ENCODE measurements at places on chromosomes 7 and 10.

- DNase-seq = peak; percentile 18
Measured at GRCh38 chr10:25758041-25758457, 176.0 kb upstream of the MYO3A start.

DNA sequence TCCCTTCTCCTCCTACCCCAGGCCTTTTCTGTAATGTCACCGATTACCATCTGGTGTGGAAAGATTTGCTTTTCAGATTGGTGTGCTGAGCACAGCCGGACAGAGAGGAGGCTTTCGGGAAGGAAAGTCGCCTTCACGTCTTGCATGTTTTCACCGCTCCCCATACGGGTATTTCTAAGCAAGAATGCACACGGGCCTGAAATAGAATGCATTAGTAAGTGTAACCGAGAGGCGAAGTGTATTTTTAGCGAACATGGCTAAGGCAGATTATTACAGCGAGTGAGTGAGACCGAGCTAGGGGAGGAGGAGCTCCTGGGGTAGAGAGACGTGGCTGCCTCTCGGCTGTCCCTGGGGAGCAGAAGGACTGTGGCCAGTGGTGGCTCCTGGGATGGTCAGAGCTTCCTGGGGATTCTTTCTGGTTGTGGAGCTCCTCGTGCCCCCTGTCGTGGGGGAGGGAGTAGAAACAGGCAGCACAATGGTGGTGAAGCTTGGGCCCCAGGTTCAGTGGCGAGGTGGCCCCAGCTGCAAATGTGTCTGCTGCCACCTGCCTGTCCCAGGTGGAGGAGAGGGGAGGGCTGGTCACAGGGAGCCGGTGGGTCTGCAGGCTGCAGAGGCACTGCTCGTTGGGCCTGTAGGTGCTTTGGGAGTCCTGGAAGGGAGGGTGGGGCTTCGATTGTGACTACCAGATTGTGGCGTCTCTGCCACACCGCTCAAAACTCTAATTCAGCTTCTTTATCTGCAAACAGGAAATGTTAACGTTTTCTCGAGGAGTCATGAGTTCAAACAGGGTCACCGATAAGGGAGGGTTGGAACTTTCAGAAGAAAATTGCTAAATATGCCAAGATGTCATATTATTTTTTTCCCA is 135.8 kb downstream of the CAMK1D start:
- DNase-seq = no peak

DNA sequence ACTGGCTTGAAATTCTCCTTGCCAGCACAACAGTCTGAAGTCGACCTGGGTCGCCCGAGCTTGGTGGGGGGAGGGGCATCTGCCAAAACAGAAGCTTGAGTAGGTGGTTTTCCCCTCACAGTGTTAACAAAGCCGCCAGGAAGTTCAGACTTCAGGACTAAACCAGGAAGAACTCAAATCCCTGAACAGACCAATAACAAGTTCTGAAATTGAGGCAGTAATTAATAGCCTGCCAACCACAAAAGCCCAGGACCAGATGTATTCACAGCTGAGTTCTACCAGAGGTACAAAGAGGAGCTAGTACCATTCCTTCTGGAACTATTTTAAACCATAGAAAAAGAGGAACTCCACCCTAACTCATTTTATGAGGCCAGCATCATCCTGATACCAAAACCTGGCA is 45.3 kb downstream of the LRRC72 start:
- no peak for DNase-seq

DNA sequence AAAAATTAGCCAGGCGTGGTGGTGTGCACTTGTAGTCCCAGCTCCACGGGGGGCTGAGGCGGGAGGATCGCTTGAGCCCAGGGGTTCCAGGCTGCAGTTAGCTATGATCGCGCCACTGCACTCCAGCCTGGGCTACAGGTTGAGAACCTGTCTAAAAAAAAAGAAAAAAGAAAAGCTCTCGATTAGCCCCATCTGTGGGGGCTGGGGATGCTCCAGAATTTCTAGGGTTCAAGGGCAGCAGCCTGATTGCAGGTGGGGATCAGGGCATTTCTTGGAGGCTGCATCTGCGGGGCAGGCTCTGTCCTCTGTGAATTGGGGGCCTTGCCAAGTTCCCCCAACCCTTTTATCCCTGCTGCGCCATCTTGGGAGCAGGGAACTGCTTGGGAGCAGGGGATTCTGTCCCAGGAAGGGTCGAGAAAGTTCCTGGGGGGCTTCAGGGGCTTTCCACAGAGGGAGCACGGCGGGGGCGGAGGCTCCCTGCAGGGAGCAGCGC is 651 bp upstream of the ARPC1A start:
- no peak for DNase-seq

DNA sequence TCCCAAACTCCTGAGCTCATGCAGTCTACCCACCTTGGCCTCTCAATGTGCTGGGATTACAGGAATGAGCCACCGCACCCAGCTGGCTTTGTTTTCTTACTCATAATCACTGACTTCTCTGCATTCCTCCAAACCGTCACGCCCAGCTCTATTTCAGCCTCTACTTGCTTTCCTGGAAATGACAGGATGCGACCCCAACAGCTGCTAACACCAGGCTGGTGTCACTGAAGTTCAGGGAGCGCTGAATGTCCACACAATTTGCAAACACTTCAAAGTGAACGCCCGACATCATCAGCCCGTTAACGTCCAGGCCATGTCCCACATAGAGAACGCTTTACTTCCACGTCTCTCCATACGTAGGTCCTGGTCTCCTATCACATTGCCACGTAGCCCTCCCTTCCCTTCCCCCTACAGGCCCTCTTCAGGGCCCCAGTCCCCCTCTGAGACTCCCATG is 12.8 kb upstream of the PROSER2 start:
- DNase-seq = no peak
